Right ventricle myocardium superior (tissue), 1 donor: ENCODE measurements at places on chromosomes 4 and X. TPM values are rescaled to one million over a fixed set of nuclear protein-coding genes. Genes with fewer than 3 reads are reported as not detected.

Gene SPANXN3
- not detected for total RNA-seq

Gene FRMD7
- total RNA-seq: not detected

Gene SMAD1
- 8.9 TPM for total RNA-seq

Gene CCDC110
- 1.6 TPM for total RNA-seq

Gene PLA2G12A
- 59.1 TPM for total RNA-seq

Gene RHOXF2B
- not detected for total RNA-seq

Gene HDX
- total RNA-seq: 1.2 TPM

Gene EDA2R
- total RNA-seq: 1.0 TPM

Gene TGIF2LX
- not detected for total RNA-seq

Gene H2BW2
- total RNA-seq: not detected
